ENCODE measurements at places on chromosomes 16 and 17.

DNA sequence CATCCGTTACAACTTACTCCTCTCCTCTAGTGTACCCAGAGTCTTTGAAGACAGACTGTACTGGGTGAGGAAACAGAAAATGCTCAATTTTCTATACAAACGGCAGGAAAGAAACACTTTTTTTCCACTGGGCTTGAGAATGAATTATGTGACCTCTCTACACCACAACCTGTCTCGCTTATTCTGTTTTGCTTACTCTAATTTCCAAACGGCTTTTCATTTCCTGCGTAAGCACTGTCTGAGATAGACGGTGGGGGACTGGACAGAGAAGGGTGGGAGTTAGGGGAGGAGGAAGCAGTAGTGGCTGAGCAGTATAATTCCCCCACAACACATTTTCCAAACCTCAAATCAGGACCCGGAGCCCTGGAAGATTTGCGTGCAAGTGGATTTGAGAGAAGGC is 191.4 kb upstream of the SDK2 start:
- DNase-seq: no peak

- no peak for DNase-seq
Measured at GRCh38 chr16:68356249-68356918, 45.6 kb downstream of the PRMT7 start.

DNA sequence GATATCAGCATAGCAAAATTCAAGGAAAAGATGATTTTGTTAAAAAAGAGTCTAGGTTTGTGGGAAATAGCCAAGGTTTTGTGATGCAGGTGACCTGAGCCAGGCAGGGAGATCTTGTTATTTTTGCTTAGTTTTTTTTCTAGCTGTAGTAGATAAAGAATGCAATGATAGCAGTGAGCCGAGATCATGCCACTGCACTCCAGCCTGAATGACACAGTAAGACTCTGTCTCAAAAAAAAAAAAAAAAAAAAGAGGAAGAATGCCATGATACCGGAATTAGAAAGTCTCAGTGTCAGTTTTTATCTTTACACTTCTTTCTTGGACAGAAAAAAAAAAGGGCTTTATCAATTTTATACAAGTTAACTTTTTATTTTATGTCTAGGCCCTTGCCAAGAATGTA is 27.5 kb downstream of the TMEM238L start:
- DNase-seq: no peak

DNA sequence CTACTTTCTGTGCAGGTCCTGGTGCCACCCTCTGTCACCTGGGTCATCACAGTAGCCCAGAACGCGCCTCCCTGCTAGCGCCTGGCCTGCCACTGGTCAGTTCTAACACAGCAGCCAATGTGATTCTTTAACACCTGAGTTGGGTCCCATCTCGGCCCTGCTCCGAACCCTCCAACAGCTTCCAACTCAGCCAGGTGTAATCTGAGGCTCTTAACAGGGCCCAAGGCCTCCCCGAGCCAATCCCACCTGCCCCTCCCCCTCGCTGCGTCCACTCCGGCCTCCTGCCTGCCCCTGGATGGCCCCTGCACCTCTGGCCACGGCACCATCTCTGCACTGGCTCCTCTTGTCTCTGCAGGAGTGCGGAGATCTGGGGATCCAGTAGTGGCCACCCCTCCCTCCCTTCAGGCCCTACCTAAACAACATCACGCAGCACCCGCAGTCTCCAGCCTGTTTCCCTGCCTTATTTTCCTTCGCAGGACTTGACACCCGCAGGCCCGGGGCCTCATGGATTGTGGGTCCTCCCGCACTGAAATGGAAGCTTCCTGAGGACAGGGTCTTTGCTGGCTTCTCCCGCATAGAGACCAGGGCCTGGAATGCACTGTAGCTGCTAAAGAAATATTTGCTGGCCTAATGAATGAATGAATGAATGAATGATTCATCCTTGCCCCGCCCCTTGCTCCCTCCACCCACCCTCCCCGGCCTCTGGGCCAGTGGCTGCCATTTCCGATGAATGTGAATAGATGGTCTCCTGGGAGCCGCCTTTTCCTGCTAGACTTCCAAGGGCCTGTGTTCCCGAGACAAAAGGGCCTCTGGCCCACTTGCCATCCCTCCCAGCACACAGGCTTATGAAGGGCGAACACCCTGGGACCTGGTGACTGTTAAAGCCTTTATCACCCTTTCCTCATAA is 174.8 kb upstream of the FOXF1 start:
- no peak for DNase-seq

- DNase-seq: no peak
Measured at GRCh38 chr17:72274614-72275013, 153.8 kb downstream of the SOX9 start.

- DNase-seq: no peak
Measured at GRCh38 chr17:62597920-62598319, 29.6 kb upstream of the MRC2 start.

DNA sequence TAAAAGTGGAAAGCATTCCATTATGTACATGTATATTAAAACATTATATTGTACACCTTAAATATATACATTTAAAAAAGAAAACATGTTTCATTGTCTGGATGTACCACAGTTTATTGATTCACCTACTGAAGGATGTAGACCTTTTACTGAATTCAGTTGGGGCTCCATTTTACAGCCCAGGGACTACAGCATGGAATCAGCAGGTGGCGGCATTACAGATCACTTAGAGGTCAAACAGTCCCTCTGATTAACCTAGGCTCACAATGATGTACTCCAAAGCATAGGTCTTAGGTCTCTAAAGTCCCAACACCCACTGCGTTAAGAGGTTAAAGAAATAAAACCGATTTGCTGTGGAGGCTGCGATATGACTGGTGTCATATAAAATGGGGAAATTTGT is 490.9 kb downstream of the SHISA9 start:
- no peak for DNase-seq

GRCh38 chr17:82687871-82688270 is 10.6 kb downstream of the RAB40B start:
- DNase-seq: no peak

- DNase-seq: no peak
Measured at GRCh38 chr17:41327411-41328120, 12.1 kb upstream of the KRTAP17-1 start.

- DNase-seq: no peak
Measured at GRCh38 chr16:1534021-1535020, 855 bp downstream of the TMEM204 start.

Data from iPS-NIHi11 (cell line).